ENCODE measurements at places on chromosomes 2 and 18.

GRCh38 chr2:1503471-1504310 is 90.4 kb downstream of the TPO start:
- no peak for DNase-seq

DNA sequence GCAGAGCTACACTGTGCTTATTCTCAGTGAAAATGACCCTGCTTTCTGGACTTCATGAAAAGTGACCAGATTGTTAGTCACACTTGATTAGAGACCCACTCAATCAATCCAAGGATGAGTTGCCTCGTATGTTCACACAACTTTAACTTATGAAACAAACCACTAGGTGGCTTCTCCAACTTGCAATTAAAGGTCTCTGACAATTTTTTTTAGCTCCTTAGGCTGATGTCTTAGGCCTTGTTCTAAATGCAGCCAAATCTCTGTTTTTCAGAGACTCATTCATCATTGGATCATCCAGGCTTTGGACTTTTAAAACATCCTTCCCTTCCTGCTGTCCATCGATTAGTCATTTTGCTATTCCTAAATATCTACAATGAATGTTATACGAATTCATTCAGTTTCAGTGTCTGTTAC is 63.4 kb downstream of the MREG start:
- no peak for DNase-seq

DNA sequence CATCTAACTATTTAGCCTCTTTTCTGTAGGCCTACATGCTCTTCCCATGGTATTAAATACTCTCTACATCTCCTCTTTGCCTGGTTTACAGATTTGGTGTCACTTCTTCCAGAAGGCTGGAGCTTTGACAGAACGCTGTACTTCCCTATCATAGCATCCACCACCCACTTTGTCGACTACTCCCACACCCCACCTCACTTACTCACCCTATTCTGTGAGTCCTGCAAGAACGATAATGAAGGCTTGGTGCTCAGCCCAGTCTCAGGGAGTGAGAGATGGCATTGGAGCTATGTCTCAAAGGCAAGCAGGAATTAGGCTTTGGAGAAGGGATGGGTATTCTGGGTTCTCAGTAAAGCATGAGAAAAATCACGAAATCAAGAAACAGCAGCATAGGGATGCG is 20.3 kb upstream of the KDM3A start:
- DNase-seq: no peak

DNA sequence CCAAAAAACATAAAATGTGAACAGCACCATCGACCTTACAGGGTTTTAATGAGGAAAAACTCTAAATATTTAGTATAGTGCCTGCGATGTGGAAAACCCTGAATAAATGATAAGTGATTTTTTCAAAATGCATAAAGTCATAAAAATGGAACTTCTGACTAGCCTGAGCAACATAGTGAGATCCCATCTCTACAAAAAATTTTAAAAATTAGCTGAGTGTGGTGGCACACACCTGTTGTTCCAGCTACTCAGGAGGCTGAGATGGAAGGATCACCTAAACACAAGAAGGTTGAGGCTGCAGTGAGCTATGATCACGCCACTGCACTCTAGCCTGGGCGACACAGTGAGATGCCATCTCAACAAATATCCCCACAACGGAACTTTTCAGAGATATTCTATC is 4.2 kb downstream of the GGCX start:
- no peak for DNase-seq

DNA sequence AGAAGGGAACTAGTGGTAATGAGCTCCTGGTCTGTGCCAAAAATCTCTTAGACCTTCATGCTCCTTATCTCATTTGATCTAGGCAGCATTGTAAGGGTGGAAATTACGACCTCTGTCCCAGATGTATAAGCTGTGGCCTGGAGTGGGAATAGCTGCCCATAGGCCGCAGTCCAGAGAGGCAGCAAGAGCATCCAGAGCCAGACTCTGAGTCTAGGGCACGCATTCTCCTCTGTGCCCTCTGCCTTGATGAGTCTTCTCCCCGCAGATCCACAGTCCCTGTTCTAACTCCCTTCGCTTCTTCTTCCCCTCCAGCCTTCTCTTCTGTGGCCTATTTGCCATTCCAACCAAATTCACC is 304.6 kb downstream of the MYCN start:
- no peak for DNase-seq

DNA sequence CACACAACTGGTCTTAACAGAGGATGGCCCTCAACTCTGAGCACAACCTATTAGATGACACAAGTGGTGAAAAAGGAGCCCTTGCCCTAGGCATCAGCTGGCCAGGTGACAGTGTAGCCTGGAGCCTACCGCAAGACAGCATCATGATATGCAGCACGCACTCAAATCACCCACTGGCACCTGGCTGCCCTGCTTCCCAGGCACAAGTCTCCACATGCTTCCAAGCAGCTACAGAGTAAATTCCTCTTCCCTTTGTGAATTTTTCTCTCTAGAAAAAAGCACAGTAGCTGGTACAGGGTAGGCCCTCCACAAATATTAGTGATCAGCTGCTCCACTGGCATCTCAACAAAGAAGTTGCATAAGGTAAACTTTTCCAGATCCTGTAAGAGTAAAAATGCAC is 6.0 kb downstream of the FBXO15 start:
- no peak for DNase-seq

DNA sequence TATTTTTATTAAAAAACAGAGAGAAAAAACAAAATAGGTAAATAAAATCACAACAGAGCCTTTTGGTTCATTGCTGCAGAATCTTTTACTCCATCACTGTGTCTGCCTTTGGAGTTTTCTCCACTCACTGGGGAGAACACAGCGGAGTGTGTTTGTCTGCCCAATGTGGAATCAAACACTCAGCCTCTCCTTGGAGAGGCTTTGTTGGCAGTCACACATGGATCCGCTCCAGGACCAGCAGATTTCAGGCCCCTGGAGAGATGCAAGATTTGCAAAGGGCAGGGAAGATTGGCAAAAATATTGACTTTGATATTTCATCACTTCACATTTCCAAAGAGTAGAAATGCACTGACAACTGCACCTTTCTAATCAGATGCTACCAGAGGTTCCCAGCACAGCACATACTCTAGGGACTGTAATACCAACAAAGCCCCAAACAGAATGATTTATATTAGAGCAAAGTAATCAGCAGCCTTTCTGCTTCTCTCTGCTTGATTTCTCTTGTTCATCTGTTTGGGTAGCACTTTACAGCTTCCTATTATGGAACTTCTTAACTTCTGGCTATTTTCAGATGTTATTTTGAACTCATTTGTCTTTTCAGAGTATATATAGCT is 1898.8 kb upstream of the PIK3C3 start:
- DNase-seq: no peak

DNA sequence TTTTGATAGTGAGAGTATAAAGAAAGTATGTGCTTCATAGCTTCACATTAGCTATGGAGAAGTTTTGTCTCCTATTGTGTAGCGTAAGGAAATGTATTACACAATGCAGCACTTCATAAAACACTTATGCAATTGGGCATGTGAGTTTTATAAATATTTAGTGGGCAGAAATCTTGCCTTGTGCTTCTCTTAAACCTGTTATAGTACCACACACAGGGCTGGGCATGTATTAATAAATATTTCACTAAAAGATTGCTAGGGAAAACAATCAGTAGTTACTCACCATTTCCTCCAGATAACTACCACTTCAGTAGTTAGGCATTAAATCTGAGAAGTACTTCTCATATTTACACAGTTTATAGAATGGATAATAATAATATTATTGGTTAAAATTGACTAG is 1080.8 kb upstream of the PIK3C3 start:
- no peak for DNase-seq

All from right renal pelvis (tissue), 4 donors.